ENCODE measurements at places on chromosomes 5 and 9. TPM values are rescaled to one million over a fixed set of nuclear protein-coding genes. Genes with fewer than 3 reads are reported as not detected.

DNA sequence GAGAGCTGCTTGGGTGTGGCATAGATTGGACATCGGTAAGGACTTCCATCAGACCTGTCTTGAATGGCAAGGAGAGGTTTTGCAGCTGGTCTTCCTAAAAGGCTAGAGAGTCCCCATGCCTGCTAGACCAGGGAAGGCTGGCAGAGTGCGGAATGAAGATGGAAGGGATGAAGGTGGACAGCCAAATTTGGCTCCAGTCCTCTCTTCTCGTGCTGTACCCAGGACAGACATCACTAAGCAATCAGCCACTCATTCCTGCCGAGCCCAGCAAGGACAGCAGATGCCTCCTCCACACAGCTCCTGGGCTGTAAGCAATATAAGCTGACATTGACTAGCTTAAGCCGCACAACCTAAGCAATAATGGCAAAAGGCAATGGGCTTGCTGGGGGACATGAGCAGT is 112.0 kb downstream of the OLFM1 start:
- H3K27me3 ChIP-seq = peaks cover 30% of the 10 kb centered on the region
- H3K36me3 ChIP-seq = no peaks in the 10 kb centered on the region
- H3K27ac ChIP-seq = no peak overlapping the region
- no peaks in the 10 kb centered on the region for H3K4me1 ChIP-seq
- no peak for DNase-seq
- H3K4me3 ChIP-seq = no peak overlapping the region

GRCh38 chr9:128055344-128056040 is 11.6 kb downstream of the NAIF1 start:
- H3K36me3 ChIP-seq = no peaks in the 10 kb centered on the region
- no peak overlapping the region for H3K4me3 ChIP-seq
- peak overlapping the region; percentile 11 for H3K27ac ChIP-seq
- no peak for DNase-seq

DNA sequence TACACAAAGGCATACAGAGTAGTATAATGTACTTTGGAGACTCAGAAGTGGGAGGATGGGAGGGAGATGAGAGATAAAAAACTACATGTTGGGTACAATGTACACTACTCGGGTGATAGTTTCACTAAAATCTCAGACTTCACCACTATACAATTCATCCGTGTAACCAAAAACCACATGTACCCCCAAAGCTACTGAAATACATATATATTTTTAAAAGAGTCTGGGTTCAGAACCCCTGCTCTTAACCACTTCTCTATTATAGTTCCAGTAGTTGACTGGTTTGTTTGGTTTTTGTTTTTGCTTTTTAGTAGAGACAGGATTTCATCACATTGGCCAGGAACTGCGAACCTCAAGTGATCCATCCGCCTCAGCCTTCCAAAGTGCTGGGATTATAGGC is 22.6 kb downstream of the SGTB start:
- no peak overlapping the region for H3K4me3 ChIP-seq
- no peaks in the 10 kb centered on the region for H3K36me3 ChIP-seq
- no peak for DNase-seq

GRCh38 chr5:1125030-1125357 is 13.1 kb upstream of the SLC12A7 start:
- no peak for DNase-seq
- H3K27me3 ChIP-seq = no peaks in the 10 kb centered on the region
- peak overlapping the region; percentile 34 for H3K4me3 ChIP-seq

GRCh38 chr5:174424219-174425053 is 299.9 kb upstream of the MSX2 start:
- H3K36me3 ChIP-seq = no peaks in the 10 kb centered on the region
- H3K27me3 ChIP-seq = peaks cover 3% of the 10 kb centered on the region
- H3K27ac ChIP-seq = no peak overlapping the region
- no peak for DNase-seq
- peaks cover 6% of the 10 kb centered on the region for H3K4me1 ChIP-seq

- H3K4me1 ChIP-seq = no peaks in the 10 kb centered on the region
- no peak overlapping the region for H3K27ac ChIP-seq
- H3K27me3 ChIP-seq = no peaks in the 10 kb centered on the region
These were observed 111.1 kb downstream of the TLR4 start for GRCh38 chr9:117815315-117815714.

DNA sequence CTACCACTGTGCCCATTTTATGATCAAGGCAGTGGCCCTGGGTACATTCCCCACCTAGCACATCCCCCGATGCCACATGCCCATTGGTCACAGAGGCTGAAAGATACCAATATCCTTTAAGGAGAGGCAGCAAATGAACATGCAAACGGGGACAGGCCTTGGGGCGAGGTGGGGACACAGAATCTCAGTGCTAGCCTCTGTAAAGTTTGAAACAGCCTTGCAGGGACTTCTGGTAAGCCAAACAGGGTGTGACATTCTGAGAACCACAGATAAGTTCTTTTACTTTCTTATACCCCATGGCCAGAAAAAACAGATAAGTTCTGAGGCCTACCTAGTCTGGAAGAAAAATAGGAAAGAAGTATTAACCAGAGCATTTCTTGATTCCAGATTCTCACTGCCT is 60.5 kb downstream of the ACER2 start:
- no peaks in the 10 kb centered on the region for H3K27me3 ChIP-seq
- H3K4me3 ChIP-seq = no peak overlapping the region
- no peak overlapping the region for H3K27ac ChIP-seq
- DNase-seq = no peak

DNA sequence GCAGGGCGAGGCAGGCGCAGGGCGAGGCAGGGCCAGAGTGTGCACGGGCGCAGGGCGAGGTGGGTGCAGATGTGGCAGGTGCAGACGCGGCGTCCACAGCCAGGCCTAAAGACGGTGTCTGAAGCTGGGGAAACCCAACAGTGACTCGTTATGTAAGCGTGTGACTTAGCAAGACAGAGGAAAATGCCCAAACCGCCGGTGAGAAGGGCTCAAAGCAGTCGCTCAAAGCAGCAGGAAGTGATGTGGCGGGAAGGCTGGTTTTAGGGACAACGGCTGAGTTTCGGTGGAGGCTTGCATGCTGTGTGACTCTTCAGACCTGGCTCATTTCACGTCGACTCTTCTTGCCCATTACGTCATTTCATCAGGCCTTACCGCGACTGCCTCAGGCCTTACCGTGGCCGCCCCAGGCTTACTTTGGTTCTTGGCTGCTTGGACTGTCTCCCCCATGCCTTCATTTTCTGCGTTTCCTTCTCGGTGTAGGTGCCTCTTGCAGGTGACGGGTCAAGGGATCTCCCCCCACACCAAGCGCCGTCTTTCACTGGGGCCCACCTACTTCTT is 50.5 kb upstream of the EXOC3 start:
- H3K27ac ChIP-seq = no peak overlapping the region
- H3K4me3 ChIP-seq = no peak overlapping the region
- no peaks in the 10 kb centered on the region for H3K27me3 ChIP-seq
- H3K36me3 ChIP-seq = no peaks in the 10 kb centered on the region

DNA sequence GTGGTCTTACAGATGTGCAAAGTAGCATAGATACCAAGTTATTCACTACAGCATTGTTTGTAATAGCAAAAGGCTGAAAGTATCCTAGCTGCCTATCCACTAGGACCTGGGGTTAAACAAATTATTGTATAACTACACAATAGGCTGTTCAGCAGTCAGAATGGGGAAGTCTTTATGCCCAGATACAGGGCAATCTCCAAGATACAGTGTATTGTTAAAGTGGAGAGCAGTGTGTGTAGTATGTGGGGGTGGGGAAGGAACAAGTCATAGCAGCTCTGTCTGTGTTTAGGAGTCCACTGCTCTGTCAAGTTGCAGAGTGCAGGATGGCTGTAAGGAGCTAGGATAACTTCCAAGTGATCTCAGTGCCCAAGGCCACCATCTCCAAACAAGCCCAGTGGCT is 5.5 kb downstream of the PCYOX1L start:
- H3K27ac ChIP-seq = no peak overlapping the region
- H3K4me3 ChIP-seq = no peak overlapping the region
- no peaks in the 10 kb centered on the region for H3K27me3 ChIP-seq
- no peaks in the 10 kb centered on the region for H3K36me3 ChIP-seq
- DNase-seq = no peak
- peaks cover 7% of the 10 kb centered on the region for H3K4me1 ChIP-seq

DNA sequence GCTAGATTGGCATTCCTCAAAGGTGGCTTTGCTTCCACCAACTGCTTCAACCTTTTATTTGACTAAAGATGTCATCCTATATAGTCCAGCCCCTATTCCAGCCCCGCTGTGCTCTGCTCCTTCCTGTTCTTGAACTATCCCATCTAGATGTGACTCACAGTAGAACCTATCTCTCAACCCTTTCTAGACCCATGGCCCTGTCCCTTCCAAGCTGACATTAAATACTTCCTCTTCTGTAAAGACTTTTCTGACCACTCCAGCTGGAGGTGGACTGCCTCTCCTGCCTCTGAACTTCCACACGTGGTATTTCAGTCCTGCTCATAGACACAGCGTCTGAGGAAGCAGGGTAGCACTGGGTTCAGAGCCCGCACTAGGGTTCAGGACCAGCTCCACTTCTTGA is 32.4 kb downstream of the OSTF1 start:
- H3K27me3 ChIP-seq = no peaks in the 10 kb centered on the region
- DNase-seq = no peak
- no peaks in the 10 kb centered on the region for H3K4me1 ChIP-seq
- H3K4me3 ChIP-seq = no peak overlapping the region
- no peak overlapping the region for H3K27ac ChIP-seq
- no peaks in the 10 kb centered on the region for H3K36me3 ChIP-seq

- H3K27me3 ChIP-seq = no peaks in the 10 kb centered on the region
- H3K27ac ChIP-seq = no peak overlapping the region
- peaks cover 3% of the 10 kb centered on the region for H3K36me3 ChIP-seq
- H3K4me1 ChIP-seq = no peaks in the 10 kb centered on the region
These were observed 31.5 kb upstream of the ZCCHC9 start for GRCh38 chr5:81269751-81270393.

DNA sequence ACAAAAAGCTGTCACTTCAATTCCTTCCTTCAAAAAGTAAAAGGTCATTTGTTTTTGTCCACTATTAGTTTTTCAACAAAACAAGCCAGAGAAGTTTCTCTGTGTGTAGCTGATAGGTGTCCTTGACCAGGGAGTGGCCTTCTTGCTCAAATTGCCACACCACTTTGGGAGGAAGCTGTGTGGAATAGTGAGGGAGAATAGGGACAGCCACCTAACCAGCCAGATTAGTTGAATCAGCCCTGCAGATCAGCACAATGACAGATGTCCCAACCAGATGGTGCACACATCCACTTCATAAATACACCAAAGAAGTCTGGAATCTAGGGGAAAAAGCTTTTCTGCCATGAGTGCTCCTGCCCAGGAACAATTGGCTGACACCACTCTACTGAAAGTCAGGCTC is 37.2 kb downstream of the NREP start:
- no peak overlapping the region for H3K27ac ChIP-seq
- no peaks in the 10 kb centered on the region for H3K4me1 ChIP-seq

GRCh38 chr5:24668050-24668449 is 23.3 kb upstream of the CDH10 start:
- H3K27me3 ChIP-seq = no peaks in the 10 kb centered on the region
- no peak for DNase-seq
- no peaks in the 10 kb centered on the region for H3K4me1 ChIP-seq

DNA sequence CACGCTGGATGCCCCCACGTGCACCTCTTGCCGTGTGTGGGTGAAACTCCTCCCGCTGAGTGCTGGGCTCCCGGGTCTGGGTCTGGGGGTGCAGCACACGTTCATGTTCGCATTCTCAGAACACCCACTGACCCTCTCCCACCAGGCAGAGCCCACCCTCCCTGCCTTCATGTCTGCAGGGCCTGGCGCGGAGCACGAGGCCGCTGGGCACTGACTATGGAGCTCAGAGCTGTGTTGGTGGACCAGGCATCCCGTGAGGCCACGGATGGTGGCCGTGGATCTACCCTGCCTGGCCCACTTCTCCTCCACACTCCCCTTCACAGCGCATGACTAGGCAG is 8.8 kb downstream of the LCN12 start:
- H3K36me3 ChIP-seq = no peaks in the 10 kb centered on the region
- no peak for DNase-seq
- H3K4me1 ChIP-seq = peaks cover 23% of the 10 kb centered on the region
- H3K27ac ChIP-seq = no peak overlapping the region

DNA sequence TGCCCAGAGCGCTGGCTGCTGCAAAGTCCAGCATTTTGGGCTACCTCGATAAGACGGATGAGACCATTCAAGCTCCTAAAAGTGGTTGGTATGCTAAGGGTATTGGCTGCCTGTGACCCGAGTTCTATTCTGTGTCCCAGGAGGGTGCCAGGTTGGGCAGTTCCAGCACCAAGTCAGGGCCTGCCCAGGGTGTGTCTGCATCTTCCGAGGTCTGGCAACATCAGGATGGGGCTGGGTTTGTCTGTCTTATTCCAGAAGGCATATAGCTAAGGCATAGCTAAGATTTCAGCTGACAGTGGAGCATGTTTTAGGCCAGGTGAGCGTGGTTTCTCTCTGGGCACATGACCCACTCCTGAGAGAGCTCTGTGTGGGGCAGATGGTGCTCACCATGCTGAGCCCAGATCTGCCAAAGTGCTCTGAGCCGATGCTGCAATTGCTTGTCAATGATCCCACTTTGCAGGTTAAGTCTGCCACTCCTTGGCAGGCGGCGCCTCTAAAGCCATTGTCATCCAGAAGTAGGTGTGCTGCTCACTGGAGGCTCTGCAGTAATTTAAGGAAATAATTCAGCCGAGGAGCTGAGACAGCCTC is 7.8 kb downstream of the SLC9A3 start:
- H3K4me1 ChIP-seq = no peaks in the 10 kb centered on the region
- H3K27ac ChIP-seq = no peak overlapping the region
- DNase-seq = no peak
- no peak overlapping the region for H3K4me3 ChIP-seq

GRCh38 chr9:112112941-112113681 is 62.0 kb downstream of the SUSD1 start:
- H3K36me3 ChIP-seq = no peaks in the 10 kb centered on the region
- no peak overlapping the region for H3K4me3 ChIP-seq
- H3K4me1 ChIP-seq = no peaks in the 10 kb centered on the region
- no peak for DNase-seq

DNA sequence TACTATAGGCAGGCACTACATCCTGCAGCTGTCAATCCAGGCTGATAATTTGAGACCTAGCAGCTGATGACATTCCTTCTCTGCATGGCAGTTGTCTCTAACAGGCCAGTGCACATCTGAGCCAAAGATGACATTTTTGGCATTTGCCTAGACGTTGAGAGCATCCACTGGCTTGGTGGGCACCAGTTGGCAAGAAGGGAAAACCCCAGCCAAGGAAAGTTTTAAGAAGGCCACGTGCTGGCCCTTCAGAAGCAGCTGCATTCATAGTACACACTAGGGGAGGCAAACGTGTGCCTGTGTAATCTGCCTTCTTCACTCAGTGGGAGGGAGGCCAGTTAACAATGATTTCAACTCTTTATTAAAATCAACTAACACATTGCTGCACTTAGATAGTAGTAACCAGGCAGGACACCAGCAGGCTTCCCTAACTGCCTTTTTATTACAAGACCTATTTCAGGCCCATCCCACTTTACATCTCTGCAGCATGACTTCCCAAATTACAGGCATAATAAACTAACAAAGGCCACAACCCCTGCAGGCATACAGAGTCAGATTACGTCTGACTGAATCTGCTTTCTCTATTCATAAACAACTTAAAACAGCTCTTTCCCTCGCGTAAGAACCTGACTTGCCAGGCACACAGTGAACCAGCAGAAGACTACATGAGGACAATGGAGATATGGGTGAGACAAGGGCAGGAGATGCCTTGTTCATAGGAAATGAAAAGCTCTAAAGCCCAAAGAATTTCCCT is 576.3 kb downstream of the PDE4D start:
- H3K4me3 ChIP-seq = peak overlapping the region; percentile 4
- no peaks in the 10 kb centered on the region for H3K36me3 ChIP-seq
- H3K27me3 ChIP-seq = no peaks in the 10 kb centered on the region
- peak overlapping the region; percentile 77 for H3K27ac ChIP-seq

The PCDHB15 gene
- 7.5 TPM for total RNA-seq

The COX7C gene
- total RNA-seq = 1,608 TPM

The SLC6A7 gene
- not detected for total RNA-seq

The PNPLA7 gene
- 9.0 TPM for total RNA-seq

The C9orf153 gene
- 0.54 TPM for total RNA-seq

The RBM22 gene
- total RNA-seq = 30.1 TPM

All from heart left ventricle (tissue), 16 donors.